ENCODE measurements at places on chromosomes 7 and 10.

GRCh38 chr7:93547716-93548115, 26.8 kb downstream of the CALCR start:
- H3K4me3 ChIP-seq = no peak overlapping the region
- no peak overlapping the region for H3K27ac ChIP-seq
- no peaks in the 10 kb centered on the region for H3K4me1 ChIP-seq
- H3K36me3 ChIP-seq = no peaks in the 10 kb centered on the region
- H3K27me3 ChIP-seq = peaks cover 5% of the 10 kb centered on the region

GRCh38 chr7:47783456-47784223, 164.6 kb downstream of the PKD1L1 start:
- no peaks in the 10 kb centered on the region for H3K36me3 ChIP-seq
- no peak overlapping the region for H3K27ac ChIP-seq
- H3K4me3 ChIP-seq = no peak overlapping the region
- no peak for DNase-seq

DNA sequence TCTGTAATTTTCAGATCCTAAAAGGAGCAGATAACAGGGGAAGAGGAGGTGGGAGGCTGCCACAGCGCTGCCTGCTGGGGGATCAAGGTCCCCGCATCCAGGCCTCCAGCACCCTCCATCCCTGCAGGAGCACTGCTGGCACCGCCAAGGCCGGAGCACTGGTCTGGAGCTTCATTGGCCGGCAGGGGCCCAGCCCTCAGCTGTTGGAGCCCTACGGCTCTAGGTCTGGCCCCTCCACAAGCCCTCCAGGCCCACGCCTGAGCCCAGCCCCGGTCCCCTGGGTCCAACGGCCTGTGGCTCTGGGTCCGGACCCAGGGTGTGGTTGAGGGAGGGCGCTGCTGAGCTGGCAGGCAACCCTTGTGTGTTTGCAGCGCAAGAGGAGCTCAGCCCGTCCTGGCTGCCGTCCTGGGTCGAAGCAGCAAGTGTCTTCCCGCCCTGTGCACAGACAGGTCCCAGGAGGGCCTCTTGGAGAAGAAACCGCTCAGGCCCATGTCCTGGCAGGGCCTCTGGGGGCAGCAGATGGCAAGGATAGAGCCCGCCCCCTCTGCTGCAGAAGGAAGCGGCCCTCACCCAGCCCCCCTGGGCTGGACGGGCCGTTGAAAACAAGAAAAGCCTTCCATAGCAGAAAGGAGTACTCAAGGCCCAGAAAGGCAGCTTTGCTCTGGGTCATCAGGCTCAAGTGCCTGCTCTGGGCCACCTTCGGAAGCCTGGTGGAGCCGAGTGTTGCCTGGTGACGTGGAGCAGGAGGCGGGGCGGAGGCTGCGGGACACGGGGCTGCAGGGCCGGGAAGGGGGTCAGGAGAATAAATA, 54.3 kb upstream of the TNRC18 start:
- no peaks in the 10 kb centered on the region for H3K27me3 ChIP-seq
- peak; percentile 54 for DNase-seq
- peak overlapping the region; percentile 66 for H3K27ac ChIP-seq
- peak overlapping the region; percentile 92 for H3K4me3 ChIP-seq
- no peaks in the 10 kb centered on the region for H3K36me3 ChIP-seq
- peaks cover 9% of the 10 kb centered on the region for H3K4me1 ChIP-seq

GRCh38 chr10:21497177-21497807, 28.2 kb downstream of the SKIDA1 start:
- no peak for DNase-seq
- no peak overlapping the region for H3K27ac ChIP-seq
- H3K4me1 ChIP-seq = peaks cover 20% of the 10 kb centered on the region
- peaks cover 65% of the 10 kb centered on the region for H3K27me3 ChIP-seq

- peaks cover 9% of the 10 kb centered on the region for H3K27me3 ChIP-seq
- no peaks in the 10 kb centered on the region for H3K4me1 ChIP-seq
- no peak overlapping the region for H3K4me3 ChIP-seq
- no peaks in the 10 kb centered on the region for H3K36me3 ChIP-seq
- H3K27ac ChIP-seq = no peak overlapping the region
Observed at GRCh38 chr7:28581351-28581750, 169.0 kb downstream of the CREB5 start.

DNA sequence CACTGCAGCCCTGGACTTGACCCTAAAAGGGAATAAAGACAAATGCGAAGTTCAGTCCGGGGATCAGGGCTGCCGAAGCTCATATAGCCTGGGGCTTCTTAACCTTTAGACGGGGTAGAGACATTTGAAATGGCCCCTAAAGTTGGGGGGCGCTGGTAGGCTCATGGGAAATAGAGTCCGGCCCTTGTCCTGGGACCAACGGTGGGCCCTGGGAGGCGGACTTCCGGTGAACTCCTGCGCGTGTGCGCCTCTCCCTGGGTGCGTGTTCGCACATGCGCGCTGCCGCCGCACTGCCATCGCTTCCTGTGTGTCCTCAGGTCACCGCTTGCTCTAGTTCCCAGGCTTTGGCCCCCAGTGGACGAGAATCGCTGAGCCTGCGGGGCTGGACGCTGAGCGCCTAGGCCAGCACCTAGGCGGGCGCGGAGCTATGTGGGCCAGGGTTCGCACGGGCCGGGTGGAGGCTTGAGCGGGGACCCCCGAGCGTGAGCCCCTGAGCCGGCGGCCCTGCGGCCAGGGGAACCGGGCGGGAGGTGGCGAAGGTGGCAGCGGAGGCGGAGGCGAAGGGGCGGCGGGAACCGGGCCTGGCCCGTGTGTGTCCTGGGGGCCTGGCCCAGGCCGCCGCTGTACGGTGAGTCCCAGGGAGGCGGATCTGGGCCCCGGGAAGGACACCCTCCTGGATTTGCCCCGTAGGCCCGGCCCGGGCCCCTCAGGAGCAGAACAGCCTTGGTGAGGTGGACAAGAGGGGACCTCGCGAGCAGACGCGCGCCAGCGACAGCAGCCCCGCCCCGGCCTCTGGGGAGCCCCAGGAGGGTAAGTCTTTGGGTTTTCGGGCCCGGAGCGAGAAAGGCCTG, 23.0 kb upstream of the ZNF12 start:
- no peaks in the 10 kb centered on the region for H3K27me3 ChIP-seq
- H3K4me1 ChIP-seq = peaks cover 15% of the 10 kb centered on the region
- peak overlapping the region; percentile 93 for H3K4me3 ChIP-seq
- no peaks in the 10 kb centered on the region for H3K36me3 ChIP-seq
- DNase-seq = peak; percentile 77

- peaks cover 28% of the 10 kb centered on the region for H3K27me3 ChIP-seq
- peaks cover 15% of the 10 kb centered on the region for H3K4me1 ChIP-seq
- H3K4me3 ChIP-seq = no peak overlapping the region
- H3K36me3 ChIP-seq = no peaks in the 10 kb centered on the region
- H3K27ac ChIP-seq = no peak overlapping the region
Observed at GRCh38 chr7:87140271-87140748, 11.9 kb upstream of the DMTF1 start.

- no peak overlapping the region for H3K4me3 ChIP-seq
- H3K4me1 ChIP-seq = no peaks in the 10 kb centered on the region
- no peak for DNase-seq
- no peaks in the 10 kb centered on the region for H3K36me3 ChIP-seq
- peaks cover 5% of the 10 kb centered on the region for H3K27me3 ChIP-seq
Observed at GRCh38 chr7:92988941-92989545, 128.7 kb downstream of the SAMD9 start.

- no peaks in the 10 kb centered on the region for H3K27me3 ChIP-seq
- H3K27ac ChIP-seq = no peak overlapping the region
- no peaks in the 10 kb centered on the region for H3K36me3 ChIP-seq
- H3K4me3 ChIP-seq = no peak overlapping the region
Observed at GRCh38 chr10:46020344-46020657, 10.1 kb downstream of the NCOA4 start.

- H3K27me3 ChIP-seq = no peaks in the 10 kb centered on the region
- no peak overlapping the region for H3K4me3 ChIP-seq
- no peaks in the 10 kb centered on the region for H3K36me3 ChIP-seq
- no peak overlapping the region for H3K27ac ChIP-seq
- peaks cover 6% of the 10 kb centered on the region for H3K4me1 ChIP-seq
- DNase-seq = no peak
Observed at GRCh38 chr10:29553544-29554250, 81.1 kb downstream of the SVIL start.

GRCh38 chr7:34750209-34750608, 92.2 kb downstream of the NPSR1 start:
- no peak overlapping the region for H3K4me3 ChIP-seq
- no peak for DNase-seq
- H3K36me3 ChIP-seq = no peaks in the 10 kb centered on the region
- H3K27me3 ChIP-seq = no peaks in the 10 kb centered on the region

- H3K27ac ChIP-seq = peak overlapping the region; percentile 86
- H3K27me3 ChIP-seq = no peaks in the 10 kb centered on the region
- H3K36me3 ChIP-seq = no peaks in the 10 kb centered on the region
- DNase-seq = no peak
- H3K4me3 ChIP-seq = no peak overlapping the region
- H3K4me1 ChIP-seq = peaks cover 42% of the 10 kb centered on the region
Observed at GRCh38 chr10:104308439-104308903, 29.8 kb downstream of the ITPRIP start.

- no peaks in the 10 kb centered on the region for H3K4me1 ChIP-seq
- no peak overlapping the region for H3K27ac ChIP-seq
- DNase-seq = no peak
- H3K36me3 ChIP-seq = no peaks in the 10 kb centered on the region
Observed at GRCh38 chr7:95737828-95738505, 34.4 kb upstream of the DYNC1I1 start.

- no peak for DNase-seq
- no peak overlapping the region for H3K4me3 ChIP-seq
- peaks cover 26% of the 10 kb centered on the region for H3K4me1 ChIP-seq
- peak overlapping the region; percentile 57 for H3K27ac ChIP-seq
- peaks cover 6% of the 10 kb centered on the region for H3K27me3 ChIP-seq
Observed at GRCh38 chr10:30029872-30030256, 29.5 kb downstream of the JCAD start.

DNA sequence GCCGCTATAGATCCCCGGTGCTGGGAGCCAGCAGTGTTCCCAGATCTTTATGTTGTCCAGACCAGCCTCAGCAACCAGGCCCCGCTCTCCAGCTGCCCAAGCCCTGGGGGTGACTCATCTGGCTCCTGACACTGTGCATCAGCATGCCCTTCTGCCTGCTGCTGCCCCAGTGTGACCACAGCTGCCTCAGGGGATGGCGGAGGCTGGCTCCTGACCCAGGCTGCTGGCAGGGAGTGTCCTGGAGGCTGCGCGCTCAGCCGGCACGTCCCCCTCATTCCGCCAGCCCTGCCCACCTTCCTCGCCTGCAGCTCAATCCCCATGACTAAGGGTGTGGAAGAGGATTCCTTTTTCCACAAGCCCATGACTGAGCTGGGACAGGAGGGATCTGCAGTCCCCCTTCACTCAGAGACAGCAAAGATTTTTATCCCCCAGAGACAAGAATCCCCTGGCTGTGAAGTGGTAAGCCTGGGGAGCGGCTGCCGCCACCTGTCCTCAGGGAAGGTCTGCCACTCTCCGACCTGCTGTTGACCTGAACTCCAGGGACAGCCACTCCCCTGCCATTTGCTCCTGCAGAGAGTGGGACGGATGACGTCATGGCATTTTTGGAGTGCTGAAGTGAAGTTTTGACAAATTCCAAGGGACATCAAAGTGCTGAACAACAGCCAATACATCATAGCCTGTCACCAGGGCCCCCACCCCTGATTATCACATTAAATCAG, 182.8 kb upstream of the BMPER start:
- no peaks in the 10 kb centered on the region for H3K4me1 ChIP-seq
- H3K36me3 ChIP-seq = peaks cover 6% of the 10 kb centered on the region
- peaks cover 5% of the 10 kb centered on the region for H3K27me3 ChIP-seq
- no peak overlapping the region for H3K4me3 ChIP-seq
- no peak for DNase-seq

- H3K4me3 ChIP-seq = no peak overlapping the region
- no peaks in the 10 kb centered on the region for H3K36me3 ChIP-seq
- no peaks in the 10 kb centered on the region for H3K27me3 ChIP-seq
- DNase-seq = no peak
- no peaks in the 10 kb centered on the region for H3K4me1 ChIP-seq
- no peak overlapping the region for H3K27ac ChIP-seq
Observed at GRCh38 chr10:43380610-43381222, 9.3 kb downstream of the FXYD4 start.

DNA sequence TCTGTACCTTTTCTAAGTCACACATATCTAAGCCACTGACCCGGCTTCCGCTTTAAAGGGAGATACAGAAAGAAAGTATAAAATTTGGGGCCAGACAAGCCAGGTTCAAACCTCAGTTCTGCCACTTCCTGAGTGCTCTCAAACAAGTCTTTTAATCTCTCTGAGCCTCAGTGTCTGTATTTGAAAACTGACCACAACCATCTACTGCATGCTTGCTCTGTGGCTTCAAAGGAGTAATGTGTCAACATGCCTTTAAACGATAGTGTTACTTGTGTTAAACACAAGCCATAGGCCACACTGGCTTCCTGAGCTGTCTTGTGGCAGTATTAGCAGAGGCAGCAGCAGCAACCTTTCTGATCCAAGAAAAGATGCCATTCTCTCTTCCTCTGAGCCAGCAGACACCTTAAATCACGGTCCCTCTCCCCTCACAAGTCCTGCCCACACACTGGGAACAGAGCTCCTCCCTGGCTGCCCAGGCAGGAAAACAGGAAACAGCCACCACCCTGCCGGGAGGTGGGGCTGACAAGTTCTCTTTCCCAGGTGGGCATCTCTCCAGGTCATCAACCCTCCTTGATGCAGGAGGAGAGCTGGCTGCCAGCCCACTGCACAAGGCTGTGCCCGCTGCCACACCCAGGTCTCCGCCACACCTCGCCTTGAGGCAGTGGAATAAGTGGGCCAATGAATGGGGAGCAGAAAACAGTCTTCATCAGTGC, 10.7 kb downstream of the HIP1 start:
- H3K36me3 ChIP-seq = no peaks in the 10 kb centered on the region
- no peak overlapping the region for H3K4me3 ChIP-seq
- peaks cover 57% of the 10 kb centered on the region for H3K4me1 ChIP-seq
- no peak for DNase-seq
- peak overlapping the region; percentile 21 for H3K27ac ChIP-seq
- H3K27me3 ChIP-seq = no peaks in the 10 kb centered on the region

GRCh38 chr7:29968683-29969395, 20.8 kb downstream of the SCRN1 start:
- no peak overlapping the region for H3K4me3 ChIP-seq
- H3K27ac ChIP-seq = no peak overlapping the region
- peaks cover 23% of the 10 kb centered on the region for H3K36me3 ChIP-seq

- no peak for DNase-seq
- H3K4me3 ChIP-seq = peak overlapping the region; percentile 3
- no peaks in the 10 kb centered on the region for H3K36me3 ChIP-seq
- H3K4me1 ChIP-seq = peaks cover 9% of the 10 kb centered on the region
- H3K27me3 ChIP-seq = no peaks in the 10 kb centered on the region
- H3K27ac ChIP-seq = peak overlapping the region; percentile 7
Observed at GRCh38 chr10:323651-324293, 188.5 kb downstream of the ZMYND11 start.

DNA sequence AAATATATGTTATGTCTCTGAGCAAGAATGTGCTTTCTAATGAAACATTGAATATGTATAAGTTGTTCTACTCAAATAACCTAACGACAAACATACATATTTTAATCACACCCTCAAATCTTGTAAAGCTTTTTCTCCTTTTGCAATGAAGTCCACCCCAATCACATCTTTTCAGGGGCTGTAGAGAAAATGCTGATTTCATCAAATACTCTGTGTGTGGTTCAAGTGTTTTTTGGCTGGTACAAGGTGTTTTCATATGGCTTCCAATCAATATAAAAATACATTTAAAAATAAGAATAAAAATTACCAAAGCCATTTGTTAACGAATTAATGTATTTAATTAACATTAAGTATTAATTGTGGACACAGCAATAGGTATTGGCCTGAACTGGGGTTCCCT, 57.2 kb upstream of the TMEM196 start:
- H3K36me3 ChIP-seq = no peaks in the 10 kb centered on the region
- no peak for DNase-seq
- no peak overlapping the region for H3K4me3 ChIP-seq
